ENCODE measurements at places on chromosomes 6 and 20.

- no peak for DNase-seq
Observed at GRCh38 chr6:109478841-109479624, 4.0 kb downstream of the ZBTB24 start.

- no peak for DNase-seq
Observed at GRCh38 chr6:31545291-31545690, 1.1 kb downstream of the ATP6V1G2 start.

DNA sequence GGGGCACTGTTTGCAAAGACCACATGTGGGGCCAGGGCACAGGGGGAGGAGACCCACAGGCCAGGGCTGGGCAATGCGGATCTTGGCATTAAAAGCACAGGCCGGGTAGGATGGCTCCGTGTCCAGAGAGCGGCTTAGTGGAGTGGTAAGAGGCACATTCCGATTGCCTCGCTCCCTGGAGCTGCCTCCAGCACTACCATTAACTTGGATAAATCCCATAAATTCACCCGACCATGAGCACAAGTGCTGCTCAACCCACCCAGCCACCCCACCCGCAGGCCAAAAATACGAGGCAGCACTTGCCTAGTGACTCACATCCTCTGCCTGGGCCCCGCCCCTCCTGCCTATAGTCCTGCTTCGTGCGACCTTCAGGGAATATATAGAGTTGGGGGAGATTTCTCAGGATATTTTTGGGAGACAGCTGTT lies 67.5 kb upstream of the QKI start:
- no peak for DNase-seq

DNA sequence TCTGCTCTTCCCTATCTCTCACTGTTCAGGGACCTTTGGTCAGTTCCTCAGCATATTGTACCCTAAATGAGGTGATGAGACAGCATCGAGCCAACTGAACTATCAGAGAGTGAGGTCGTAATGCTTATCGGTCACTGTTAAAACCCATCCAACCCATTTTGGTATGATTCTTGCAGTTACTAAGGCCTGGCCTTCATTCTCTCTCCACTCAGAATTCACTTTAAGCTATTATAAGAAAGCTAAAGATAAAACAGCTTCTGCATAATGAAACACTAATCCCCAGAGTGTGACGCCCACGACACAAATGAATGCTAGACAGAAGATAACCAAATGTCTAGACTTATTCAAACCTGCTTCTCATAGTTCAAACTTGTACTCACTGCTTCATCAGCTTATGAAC lies 175.8 kb downstream of the GMPR start:
- DNase-seq, result no peak

DNA sequence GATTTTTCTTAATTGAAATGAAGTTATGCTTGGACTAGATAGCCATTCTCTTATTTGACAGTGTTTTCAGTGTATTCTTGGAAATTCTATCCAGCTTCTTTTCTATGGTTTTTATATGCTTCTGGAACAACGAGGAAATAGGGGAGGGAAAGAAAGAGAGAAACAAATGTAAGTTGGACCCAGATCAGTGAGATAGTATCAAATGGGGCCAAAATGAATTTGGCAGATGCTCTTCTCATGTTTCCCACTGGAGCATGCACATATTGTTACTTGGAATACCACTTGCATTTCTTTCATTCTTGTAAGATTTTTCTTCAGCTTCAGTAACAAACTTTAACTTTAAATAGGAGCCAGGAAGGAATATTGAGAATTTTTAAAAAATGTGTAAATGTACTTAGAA lies 312.3 kb downstream of the PRL start:
- DNase-seq, result no peak

DNA sequence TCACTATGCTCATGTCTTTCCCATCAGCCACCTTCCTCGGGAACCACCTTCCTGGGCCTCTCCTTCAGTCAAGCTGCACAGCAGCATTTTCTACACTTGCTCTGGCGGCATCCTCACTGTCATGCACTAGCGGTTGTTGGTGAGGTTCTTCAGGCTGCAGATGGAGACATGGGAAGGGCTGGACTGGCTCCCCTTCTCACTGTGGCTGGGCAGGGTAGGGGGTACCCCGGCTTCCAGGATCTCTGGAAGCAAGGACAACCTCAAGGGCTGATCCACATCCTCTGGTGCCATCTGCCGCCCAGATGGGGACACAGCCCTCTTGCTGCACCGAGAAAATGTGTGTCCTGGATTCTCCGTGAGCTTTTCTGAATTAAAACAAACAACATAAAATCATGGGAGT lies 180.1 kb upstream of the RNF24 start:
- no peak for DNase-seq

DNA sequence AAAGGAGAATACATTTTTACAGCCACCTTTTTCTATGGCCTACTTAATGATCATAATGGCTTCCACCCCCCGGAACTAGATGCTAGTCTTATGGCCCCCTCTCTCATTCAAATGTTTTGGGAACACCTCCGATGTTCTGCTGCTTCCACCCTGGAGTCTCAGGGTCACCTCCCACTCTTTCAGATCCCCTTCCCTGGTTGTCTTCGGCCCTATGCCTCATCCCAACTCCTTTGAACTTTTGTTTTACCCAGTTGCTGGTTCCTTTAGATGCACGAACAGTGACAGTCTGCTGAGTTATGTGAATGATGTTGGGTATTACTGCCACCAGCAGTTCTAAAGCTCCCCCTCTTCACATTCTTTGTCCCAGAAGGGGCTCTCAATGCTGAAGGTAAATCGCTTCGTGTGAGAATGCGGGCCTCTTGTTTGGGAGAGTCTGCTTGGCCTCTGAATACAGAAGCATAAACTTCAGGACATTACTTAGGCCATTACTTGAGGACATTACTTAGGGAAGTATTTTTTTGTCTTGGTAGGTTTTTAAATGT lies 309.1 kb downstream of the SOX4 start:
- DNase-seq, result no peak

- DNase-seq, result no peak
Observed at GRCh38 chr6:143842461-143842901, 657 bp upstream of the LTV1 start.

GRCh38 chr6:139534472-139535115 lies 160.1 kb upstream of the CITED2 start:
- no peak for DNase-seq

- no peak for DNase-seq
Observed at GRCh38 chr6:139525415-139525814, 151.0 kb upstream of the CITED2 start.

DNA sequence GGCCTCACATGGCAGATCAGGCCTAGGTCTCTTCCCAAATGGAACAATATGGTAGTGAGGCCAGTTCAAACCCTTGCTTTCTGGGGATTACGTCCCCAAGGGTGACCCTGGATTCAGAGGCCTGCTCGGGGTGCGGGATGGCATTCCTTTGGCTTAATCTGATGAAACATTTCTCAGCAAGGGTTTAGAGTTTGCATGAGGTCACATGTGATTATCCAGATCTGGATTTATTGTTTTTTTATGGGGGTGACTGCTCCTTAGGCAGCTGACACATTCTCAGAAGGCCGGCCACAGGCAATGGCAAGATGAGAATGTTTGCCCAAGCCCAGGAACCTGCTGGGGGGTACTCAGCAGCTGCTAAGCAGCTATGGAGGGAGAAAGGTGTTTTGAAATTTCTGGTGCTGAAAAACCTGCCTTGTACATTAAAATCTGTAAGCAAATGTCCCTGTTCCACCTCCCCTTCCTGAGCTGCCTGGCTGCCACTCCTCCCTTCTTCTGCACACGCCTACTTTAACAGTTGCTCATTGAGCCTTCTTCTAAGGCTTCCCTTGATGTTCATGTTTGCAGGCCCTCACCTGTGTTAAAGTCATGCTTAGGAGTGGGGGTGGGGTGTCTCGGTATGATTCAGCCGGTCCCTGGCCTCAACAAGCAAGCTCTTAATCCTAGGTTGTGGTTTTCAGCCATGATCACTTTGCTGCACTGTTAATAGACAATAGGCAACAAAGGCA lies 37.9 kb upstream of the FUCA2 start:
- no peak for DNase-seq

- no peak for DNase-seq
Observed at GRCh38 chr6:20870493-20870892, 336.2 kb downstream of the CDKAL1 start.

DNA sequence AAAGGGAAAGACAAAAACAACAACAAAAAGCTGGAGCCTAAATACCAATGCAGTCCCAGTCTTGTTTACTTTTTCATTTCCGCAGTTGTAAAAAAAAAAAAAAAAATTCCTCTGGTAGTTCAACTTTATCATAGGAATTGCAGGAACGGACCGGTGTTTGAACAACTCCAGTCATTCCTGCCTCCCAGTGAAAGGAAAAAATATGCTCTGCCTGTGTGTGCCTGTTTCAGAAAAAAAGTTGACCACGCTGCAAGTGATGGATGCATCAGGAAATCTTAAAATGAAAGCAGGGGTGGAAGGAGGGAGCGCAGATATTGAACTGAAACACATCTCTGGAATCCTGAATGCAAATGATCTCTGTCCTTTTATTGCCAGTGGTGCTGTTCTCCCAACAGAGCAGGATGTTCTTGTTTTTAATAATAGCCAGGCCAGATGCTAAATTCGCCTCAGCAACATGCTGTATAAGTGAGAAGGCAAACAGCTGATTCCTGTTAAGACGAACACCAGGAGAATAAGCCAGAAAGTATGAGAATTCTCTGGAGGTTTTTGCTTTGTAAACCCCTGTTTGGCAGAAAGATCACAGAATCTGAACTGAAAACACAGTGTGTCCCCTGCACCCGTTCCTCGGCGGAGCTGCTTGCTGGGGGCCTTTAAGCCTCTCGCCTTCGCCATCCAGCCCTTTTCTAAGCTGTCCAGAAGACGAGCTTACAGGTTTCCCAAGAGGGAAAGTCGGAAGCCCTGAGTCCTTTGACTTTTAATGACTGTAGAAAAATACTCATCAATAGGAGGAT lies 178.4 kb upstream of the SUPT3H start:
- no peak for DNase-seq

DNA sequence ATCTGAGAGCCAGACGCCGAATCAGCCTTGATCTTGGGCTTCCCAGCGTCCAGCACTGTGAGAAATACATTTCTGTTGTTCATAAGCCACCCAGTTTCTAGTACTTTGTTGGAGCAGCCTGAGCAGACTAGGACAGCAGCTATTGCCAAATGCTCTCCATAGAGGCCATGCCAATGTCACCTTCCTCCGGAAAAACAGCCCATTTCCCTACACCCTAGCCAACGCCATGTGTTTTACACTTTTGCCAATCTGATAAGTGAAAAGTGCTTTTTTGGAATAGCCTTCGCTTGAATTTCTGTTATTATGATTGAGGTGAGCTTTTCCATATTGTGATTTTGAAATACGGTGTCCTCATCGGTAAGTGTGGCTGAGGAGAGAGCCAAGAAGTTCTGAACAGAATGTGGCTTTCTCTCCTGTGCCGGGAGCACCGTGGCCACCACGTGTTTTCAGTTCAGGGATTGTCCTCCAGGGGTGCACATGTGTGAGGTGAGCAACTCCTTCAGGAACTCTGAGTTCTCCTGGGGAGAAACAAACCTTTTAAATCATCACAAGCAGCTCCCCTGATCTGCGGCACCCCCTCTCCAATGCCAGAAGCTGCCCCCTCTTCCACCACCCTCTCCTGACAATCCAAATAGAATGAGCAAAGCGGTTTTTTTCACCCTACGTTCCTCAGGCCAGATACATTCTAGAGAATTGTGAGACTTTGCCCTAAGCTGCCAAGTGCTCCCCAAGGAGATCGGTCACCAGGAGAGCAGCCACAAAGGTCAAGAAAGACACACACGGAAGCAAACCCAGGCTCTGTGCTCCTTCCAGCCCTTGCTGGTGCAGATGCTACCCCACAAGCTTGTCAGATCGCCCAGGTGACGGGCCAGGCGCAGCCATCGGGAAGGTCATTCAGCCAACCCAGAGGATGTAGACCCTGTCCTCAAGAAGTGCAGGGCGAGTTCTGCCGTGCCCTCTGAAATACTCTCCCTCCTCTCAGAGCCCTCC lies 36.0 kb downstream of the TAF8 start:
- DNase-seq, result no peak

DNA sequence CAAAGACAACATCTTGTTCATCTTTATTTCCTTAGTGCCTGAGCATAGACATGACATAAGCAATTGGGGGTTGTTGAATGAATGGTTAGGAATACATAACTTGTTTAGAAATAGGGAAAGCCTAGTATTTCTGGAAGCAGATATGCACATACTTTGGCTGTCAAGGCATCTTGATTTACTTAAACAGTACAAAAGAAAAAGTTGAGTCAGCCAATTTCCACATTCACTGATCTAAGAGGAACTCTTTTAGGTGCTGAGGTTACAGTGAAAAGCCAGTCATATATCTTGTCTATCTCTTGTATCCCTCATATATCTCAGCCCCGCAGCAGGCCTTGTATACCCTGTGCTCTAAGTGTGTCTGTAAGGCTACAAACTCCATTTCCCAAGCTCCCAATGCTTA lies 11.6 kb downstream of the ZKSCAN4 start:
- DNase-seq, result no peak

- DNase-seq, result no peak
Observed at GRCh38 chr6:170251776-170252571, 38.9 kb downstream of the DLL1 start.

GRCh38 chr6:50862176-50862575 lies 43.5 kb downstream of the TFAP2B start:
- no peak for DNase-seq

DNA sequence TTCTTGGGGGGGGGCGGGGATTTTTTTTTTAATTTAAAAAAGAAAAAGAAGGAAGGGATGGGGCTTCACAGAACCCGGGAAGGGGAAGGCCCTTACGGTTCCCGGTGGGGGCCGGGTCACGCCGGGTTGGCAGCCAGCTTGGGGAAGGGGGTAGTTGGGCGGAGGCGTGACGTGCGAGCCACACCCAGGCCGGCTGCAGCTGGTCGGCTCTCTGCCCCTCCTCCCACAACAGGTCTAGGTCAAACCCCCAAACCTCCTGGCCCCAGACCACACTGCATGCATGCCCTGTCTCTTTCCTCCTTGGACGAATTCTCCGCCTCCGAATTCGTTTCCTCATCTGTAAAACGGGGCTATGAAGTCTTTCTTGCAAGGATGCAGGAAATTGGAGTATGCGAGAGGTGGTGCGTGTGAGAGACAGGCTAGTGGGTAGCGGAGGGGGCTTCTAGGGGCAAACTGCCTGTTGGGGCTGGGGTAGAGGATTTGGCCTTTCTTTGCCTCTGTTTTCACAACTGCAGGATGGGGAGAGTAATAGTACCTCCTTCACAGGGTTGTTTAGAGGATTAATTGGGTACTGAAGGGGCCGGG lies 828 bp downstream of the HCK start:
- DNase-seq, result no peak

DNA sequence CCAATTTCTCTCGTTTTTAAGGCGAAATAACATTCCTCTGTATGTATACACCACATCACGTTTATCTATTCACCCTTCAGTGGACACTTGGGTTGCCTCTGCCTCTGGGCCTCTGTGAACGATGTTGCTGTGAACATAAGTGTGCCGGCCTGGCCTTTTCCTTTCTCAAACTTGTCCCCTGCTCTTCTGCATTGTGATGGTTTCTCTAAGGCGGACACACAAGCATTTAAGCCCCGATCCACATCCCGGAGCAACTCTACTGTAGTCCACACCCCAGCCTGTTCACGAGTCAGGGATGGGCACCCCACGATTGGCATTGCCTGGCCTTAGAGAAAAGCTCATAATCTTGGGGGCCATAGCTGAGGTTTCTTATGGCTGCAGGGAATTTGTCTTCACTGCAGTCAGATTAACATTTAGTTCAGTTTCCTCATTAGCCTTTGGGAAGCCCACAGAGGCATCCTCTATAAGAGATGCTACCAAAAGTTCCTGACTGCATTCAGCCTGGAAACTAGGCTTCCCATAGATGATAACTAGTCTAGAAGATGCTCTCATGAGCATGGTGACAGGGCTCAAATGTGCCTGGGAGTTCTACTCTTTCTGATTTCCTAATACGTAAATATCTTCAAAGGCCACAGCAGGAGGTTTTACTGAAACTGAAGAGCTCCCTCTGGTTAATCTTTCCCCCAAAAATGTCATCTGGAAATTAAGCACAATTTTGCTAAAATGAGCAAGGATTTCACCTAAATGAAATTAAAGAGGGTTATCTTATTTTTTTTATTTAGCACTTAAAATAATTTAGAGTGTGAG lies 762 bp downstream of the ZC3H12D start:
- DNase-seq, result no peak

Measured in stimulated activated CD8-positive, alpha-beta memory T cell treated with anti-CD3 and anti-CD28 coated beads, Interleukin-15, amount 100 ng/mL, for 1 hour (primary cell).